Activated naive CD4-positive, alpha-beta T cell treated with Interleukin-2 at 50 U/mL for 16 hours (primary cell): ENCODE measurements at places on chromosomes 12 and 14.

- no peak for DNase-seq
Observed at GRCh38 chr14:104346608-104347007, 208.2 kb downstream of the KIF26A start.

DNA sequence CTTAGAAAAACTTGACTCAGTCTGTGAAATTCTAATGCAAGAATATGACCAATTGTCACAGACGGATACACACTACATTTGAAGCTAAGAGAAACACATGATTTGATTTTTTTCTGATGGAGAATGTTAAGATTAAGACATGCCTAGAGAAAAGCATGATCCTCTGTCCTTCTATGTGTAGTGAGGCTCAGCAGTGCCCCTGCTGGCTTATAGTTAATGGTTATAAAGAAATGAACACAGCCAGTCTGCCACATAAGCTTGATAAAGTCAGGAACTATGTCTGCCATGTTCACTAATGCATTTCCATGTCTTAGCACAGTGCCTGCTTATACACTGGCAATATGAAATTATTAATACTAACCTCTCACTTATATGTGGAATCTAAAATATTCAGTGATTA is 168.1 kb upstream of the DAAM1 start:
- no peak for DNase-seq

- peak; percentile 46 for DNase-seq
Observed at GRCh38 chr12:57127101-57127725, 1.1 kb upstream of the LRP1 start.

GRCh38 chr14:99724196-99724891 is 40.2 kb downstream of the CYP46A1 start:
- no peak for DNase-seq

DNA sequence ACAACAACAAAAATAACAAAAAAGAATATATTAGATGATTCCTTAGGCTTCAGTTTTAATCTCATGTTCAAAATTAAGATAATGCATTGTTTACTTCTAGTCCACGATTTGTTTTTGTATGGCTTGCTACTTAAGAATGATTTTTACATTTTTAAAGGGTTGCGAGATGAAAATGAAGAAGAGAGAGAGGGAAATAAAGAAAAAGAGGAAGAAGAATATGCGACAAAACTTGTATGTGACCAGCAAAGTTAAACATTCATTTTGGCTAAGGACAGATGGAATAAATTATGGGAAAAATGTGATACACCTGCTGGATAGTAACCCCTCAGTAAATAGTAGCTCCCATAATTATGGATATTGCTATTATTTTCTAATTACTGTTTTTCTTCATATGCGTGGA is 1.2 kb upstream of the GIT2 start:
- DNase-seq, result no peak

- no peak for DNase-seq
Observed at GRCh38 chr12:96020314-96021003, 14.9 kb downstream of the LTA4H start.

GRCh38 chr14:76516884-76517283 is 140.9 kb downstream of the ESRRB start:
- no peak for DNase-seq

DNA sequence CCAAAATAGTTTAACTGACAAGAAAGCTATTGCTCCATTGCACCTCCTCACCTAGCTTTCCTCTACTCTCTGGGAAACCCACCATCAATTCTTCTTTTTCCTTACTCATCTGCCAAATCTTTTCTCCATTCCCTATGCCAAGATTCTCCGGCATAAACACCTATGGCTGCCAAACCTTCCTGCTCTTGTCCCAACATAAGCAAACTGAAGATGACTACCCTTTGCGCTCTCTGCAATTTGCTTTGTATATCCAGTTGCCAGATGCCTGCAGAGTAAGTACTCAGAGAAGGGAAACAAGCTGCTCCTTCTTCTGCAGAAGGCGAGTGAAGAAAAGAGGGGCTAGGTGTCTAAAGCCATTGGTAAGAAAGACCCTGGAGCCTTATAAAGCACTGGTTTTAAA is 11.5 kb downstream of the PTGER2 start:
- DNase-seq, result no peak

GRCh38 chr12:114776731-114777442 is 92.9 kb upstream of the TBX3 start:
- DNase-seq, result no peak

DNA sequence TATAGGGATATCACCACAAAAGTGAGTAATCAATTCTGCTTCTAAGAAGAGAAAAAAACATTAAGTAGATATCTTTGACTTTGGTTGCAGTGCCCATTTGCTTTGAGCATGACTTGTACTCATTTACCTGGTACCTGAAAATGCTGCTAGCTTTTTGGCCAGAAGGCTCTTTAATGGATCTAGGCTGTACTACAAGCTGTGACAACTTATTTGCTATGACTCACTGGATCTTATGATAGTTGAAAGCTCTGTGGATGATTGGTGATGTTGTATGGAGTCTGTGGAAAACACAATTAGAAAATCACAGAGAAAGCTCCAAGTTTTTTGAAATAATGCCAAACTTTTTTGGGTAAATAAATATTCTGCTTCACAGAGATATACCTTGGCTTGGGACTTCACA is 960.9 kb upstream of the FBXO33 start:
- DNase-seq, result no peak

- no peak for DNase-seq
Observed at GRCh38 chr12:77594366-77594765, 236.3 kb upstream of the NAV3 start.

- DNase-seq, result no peak
Observed at GRCh38 chr12:47768323-47768811, 4.7 kb upstream of the SLC48A1 start.

GRCh38 chr12:19778172-19778571 is 338.9 kb downstream of the AEBP2 start:
- no peak for DNase-seq

DNA sequence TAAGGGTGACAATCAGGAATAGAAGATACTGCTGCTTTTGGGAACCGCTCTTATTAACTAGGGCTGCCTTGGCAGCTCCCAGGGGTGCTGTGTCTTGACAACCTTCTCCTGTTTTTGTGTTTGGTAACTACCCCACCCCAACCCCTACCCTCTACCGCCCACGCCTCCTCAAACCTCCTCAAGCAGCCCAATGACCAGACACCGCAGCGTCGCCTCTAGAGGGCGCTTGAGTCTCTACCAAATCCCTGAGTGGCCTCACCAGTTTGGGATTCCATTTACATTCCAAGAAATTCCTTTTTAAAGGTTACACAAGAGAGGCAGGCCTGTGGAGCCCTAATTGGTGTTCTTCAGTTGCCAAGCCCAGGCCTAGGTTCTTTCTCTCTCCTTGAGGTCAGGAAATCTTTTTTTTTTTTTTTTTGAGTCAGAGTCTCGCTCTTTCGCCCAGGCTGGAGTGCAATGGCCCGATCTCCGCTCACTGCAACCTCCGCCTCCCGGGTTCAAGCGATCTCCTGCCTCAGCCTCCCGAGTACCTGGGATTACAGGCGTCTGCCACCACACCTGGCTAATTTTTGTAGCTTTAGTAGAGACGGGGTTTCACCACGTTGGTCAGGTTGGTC is 72.4 kb upstream of the USP44 start:
- DNase-seq, result peak; percentile 24

GRCh38 chr12:113445544-113446171 is 23.5 kb downstream of the SDSL start:
- no peak for DNase-seq

GRCh38 chr14:74085047-74085637 is 386 bp downstream of the LIN52 start:
- DNase-seq, result no peak

- no peak for DNase-seq
Observed at GRCh38 chr14:95668235-95668772, 17.9 kb upstream of the TCL1B start.

GRCh38 chr14:73339846-73340595 is 102.7 kb downstream of the PAPLN start:
- no peak for DNase-seq

DNA sequence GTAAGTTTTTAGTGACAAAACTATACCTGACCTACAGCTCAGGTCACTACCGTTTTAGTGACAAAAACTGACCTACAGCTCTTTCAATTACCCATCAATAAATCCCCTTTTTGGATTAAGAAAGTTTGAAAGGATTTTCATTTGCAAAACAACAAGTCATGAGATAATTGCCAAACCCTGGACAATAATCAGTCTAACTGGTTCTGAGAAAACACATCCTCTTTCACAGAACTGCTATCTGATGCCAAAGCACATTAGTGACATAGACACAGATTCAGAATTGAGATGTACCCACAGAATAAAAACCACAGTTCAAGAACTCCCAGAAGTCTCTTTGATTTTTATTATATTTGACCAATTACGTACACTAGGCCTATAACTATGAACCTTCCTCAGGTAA is 126.0 kb upstream of the COCH start:
- DNase-seq, result no peak

- peak; percentile 12 for DNase-seq
Observed at GRCh38 chr14:31945074-31945613, 132.0 kb upstream of the ARHGAP5 start.

DNA sequence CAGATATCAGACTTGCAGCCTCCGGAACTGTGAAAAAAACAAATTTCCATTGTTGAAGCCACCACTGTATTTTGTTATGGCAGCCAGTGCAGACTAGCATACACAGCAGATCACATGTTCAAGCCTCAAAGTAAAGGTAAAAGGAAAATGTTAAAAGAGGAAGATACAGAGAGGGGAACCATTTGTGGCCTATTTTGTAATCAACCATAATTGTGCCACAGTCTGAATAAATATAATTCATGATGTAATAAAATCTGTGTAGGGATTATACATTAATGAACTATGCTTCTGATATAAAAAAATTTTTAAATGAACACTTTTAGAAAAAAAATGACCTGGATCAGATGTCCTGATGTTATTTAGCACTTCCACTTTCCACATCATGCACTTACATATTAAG is 79.6 kb downstream of the SLC16A7 start:
- no peak for DNase-seq

GRCh38 chr14:75907756-75908359 is 73.9 kb downstream of the TGFB3 start:
- DNase-seq, result no peak

- peak; percentile 81 for DNase-seq
Observed at GRCh38 chr12:120231316-120232011, 30.6 kb upstream of the RPLP0 start.

DNA sequence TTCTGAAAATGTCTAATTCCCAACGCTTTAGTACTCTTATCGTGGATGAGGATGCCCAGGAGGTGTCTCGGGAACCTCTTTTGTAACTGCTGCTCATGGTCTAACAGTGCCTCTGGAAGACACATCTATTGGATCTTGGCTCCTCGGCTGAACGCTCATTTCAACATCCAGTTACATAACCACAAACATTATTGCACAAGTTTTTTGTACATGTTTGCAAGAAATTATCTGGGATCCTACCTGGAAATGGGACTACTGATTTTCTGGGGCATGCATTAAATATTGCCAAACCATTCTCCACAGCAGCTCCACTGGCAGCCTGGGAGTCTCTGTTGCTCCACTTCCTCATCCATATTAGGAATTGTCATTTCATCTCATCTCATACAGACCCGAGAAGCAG is 117.5 kb upstream of the EVL start:
- DNase-seq, result no peak

DNA sequence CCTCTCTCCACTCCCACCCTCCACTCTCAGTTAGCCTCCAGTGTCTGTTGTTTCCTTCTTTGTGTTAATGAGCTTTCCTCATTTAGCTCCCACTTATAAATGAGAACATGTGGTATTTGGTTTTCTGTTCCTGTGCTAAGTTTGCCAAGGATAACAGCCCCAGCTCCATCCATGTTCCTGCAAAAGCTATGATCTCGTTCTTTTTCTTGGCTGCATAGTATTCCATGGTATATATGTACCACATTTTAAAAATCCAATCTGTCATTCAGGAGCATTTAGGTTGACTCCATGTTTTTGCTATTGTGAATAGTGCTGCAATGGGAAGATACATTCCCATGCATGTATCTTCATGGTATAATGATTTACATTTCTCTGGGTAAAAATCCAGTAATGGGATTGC is 2.8 kb upstream of the WASHC4 start:
- DNase-seq, result no peak

DNA sequence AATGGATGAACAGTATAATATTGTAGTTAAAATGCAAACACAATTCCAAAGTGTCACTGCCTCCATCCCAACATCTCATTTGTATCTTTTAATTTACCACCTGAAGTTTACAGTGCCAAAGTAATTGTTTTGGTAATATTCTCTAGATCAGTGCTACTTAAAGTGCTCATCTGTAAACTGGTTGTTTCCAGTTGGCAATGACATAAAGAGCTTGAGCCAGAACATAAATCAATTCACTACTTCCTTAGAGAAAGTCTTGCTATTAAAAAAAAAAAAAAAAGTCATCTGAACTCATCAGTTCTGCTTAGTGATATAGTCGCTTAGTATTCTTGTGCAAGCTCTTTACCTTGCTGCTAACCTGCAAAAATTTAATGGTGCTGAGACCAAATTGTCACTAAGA is 16.4 kb downstream of the PLCZ1 start:
- no peak for DNase-seq

GRCh38 chr12:105316931-105317852 is 13.3 kb upstream of the C12orf75 start:
- DNase-seq, result no peak

GRCh38 chr14:70882776-70883492 is 24.3 kb upstream of the PCNX1 start:
- DNase-seq, result no peak

DNA sequence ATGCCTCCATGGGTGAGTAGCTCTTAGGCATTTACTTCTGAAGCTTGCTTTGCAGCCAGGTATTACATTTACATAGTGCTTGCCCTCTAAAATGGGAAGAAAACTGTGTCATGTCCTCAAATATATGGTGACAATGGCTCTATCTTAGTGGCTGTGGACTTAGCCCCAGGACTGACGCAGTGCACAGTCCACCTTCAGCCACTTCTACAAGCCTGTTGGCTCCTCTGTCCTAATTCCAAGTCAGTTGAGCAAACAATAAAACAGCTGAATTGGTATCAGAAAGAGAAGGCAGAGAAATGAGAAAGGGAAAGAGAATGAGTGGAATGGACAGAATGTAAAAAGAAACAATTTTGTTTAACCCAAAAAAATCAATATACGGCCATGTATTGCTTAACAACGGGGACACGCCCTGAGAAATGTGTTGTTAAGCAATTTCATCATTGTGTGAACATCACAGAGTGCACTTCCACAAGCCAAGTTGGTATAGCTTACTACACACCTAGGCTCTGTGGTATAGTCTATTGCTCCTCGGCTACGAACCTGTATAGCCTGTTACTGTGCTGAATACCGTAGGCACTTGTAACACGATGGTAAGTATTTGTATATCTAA is 93.5 kb downstream of the GRIN2B start:
- no peak for DNase-seq

DNA sequence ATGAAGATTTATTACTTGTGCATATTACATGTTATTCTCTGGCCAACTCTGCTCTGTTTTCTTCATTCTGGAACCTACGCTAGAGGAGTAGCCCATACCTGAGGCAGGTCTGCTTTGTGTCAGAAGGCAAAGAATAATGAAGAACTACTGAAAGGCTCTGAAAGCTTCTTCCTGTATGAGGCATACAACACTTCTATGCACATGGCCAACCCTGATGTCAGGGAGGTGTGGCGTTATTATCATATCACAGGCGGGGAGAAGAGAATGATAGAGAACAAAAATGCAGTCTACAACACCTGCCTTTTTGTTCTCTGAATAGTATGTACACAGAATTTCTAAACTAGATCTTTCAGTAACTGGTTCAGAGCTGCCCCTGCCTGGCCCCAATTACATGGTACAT is 32.5 kb upstream of the CRY1 start:
- no peak for DNase-seq

GRCh38 chr12:47160316-47161244 is 80.8 kb upstream of the AMIGO2 start:
- no peak for DNase-seq

- DNase-seq, result no peak
Observed at GRCh38 chr12:21476949-21477348, 24.5 kb downstream of the RECQL start.
